ENCODE measurements at places on chromosomes 2 and 18.

GRCh38 chr2:127612111-127612822 lies 33.7 kb upstream of the GPR17 start:
- DNase-seq: no peak

DNA sequence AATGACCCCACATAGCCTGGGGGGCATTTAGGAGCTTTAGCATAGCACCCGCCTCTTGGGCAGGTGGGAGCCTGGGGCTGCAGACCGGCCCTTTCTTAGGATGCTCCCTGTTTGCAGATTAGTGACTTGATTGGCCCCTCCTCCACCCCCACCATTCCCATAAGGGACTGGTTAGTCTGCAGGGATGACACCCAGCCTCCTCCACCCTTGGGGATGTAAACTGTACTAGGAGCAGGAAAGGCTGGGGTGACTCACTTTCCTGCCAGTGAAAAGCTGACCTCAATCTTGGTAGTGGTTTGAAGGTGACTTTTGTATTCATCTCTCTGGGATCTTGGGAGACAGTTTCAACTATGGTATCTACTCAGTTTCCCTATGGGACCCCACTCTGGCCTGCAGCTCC lies 24.2 kb downstream of the CTIF start:
- DNase-seq: no peak

DNA sequence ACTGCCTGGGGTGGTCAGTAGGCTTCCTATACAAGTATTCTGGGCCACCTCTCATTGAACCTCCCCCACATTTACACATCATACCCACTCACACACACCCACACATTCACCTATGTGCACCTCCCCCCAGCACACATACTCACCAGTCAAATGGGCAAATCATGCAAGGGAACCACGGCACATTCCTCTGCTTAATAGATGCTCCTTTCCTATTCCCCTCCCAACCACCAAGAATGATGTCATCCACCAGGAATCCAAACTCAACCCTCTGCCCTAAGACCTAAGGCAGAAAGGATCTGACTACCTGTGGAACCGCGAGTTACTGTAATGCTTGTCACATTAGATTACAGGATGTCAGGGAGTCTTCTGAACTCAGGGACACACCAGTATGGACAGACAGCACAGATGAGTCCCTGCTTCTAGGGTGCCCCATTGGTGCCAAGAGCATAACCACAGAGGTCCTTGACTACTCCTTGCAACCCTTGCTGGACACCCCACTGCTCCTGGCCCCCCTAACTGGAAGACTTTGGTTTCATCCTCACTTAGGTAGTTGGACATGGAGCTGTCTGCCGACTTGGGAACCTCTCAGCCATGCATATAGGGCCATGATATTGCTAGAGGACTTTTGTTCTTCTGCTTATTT lies 21.5 kb upstream of the CAB39 start:
- no peak for DNase-seq

DNA sequence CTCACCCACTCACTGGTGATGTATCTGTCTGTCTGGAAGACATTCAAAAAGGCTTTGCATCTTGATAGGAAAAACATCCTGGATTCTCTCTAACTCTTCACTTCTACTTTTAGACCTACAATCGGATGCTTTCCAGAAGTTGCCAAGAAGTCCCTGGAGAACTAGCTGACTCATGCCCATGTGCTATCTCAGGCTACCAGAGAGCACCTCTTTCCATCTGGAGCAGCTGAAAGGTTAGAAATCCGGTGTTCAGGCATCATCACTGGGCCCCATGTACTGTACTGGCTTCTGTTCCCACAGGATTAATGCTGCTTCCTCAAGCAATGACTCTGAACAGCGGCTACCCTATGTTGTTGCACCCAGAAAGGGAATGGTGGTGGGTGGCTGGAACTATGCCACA lies 259.0 kb downstream of the NBAS start:
- no peak for DNase-seq

GRCh38 chr18:8151181-8151580 lies 458.1 kb upstream of the RAB12 start:
- no peak for DNase-seq

- DNase-seq: no peak
These were observed 182.6 kb downstream of the ZNF804A start for GRCh38 chr2:184780944-184781343.

GRCh38 chr2:211248841-211249240 lies 692.4 kb downstream of the CPS1 start:
- DNase-seq: no peak

DNA sequence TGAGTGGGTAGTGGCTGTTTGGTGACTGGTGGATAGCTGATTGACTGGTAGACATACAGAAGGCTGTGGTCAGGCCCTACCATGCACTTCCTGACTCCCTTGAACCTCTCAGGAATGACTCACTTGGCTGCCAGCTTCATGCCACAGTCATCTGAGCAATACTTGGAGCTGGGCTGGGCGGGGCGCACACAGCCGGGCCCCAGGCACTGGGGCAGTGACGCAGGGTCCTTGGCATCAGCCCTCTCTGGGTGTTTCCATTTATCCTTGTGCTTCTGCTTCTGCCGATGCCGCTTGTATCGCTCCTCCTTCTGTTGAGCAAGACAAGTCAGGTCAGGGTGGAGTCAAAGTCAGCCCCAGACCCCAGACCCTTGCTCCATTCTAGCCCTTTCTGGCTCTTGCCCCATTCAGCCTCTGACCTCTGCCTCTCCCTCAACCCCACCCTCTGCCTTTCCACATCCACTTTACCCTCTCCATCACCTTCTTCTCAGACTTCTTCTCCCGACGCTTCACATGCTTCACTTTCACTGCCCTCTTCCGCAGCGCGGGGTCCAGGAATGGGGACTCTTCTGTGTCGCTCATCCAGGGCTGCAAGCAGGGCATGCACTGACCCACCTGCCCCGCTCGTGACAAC lies 3.0 kb upstream of the MBD1 start:
- no peak for DNase-seq

DNA sequence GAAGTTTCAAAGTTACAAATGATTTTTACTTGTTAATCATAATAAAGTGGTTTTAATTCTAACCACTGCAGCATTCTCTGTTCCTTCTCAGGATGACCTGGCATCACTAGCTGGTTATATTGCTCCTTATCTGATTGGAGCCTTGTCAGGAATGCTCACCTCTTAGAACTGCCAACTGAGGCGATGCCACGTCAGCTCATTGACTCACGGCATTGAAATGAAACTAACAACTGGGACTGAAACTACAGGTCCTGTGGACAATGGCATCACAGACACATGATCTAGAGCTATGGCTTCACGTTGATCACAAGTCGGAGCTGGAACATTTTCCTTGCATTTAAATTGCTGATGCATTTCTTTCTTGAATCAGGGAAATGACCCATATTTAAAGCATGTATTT lies 54.9 kb upstream of the MAP2 start:
- DNase-seq: no peak

- no peak for DNase-seq
These were observed 51.5 kb upstream of the RGPD4 start for GRCh38 chr2:107775211-107775610.

DNA sequence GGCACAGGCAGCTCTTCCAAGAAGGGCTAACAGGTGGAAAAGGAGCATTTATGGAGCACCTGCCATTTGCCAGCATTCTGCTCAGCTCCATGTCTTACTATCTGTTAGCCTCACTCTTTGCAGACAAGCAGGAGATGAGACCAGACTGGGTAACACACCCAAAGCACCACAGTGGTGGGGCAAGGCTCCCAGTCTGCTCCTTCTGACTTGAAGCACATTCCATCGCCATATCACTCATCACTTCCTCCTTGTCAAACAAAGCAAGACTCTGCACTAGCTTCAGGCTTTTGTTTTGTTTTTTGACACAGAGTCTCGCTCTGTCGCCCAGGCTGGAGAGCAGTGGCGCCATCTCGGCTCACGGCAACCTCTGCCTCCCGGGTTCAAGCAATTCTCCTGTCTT lies 182.8 kb downstream of the MGAT5 start:
- no peak for DNase-seq

DNA sequence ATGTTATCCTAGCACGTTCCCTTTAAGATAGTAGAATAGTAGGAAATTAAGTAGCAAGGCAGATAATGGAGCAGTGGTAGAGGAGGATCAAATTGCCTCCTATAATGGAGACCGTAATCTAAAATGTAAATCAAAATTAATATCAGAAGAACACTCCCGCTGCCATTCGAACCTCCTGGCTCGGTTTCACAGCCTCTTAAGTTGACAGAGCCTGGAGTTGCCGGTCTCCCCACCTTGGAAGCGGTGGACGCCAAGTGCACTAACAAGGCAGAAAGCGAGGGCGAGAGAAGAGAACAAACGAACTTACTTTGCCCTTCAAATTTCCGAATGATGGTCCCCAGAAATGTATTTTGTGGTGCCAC lies 450 bp downstream of the KCNH7 start:
- DNase-seq: no peak

GRCh38 chr2:195021711-195022507 lies 635.1 kb upstream of the SLC39A10 start:
- DNase-seq: no peak

GRCh38 chr2:127735537-127736399 lies 34.5 kb downstream of the SFT2D3 start:
- no peak for DNase-seq

DNA sequence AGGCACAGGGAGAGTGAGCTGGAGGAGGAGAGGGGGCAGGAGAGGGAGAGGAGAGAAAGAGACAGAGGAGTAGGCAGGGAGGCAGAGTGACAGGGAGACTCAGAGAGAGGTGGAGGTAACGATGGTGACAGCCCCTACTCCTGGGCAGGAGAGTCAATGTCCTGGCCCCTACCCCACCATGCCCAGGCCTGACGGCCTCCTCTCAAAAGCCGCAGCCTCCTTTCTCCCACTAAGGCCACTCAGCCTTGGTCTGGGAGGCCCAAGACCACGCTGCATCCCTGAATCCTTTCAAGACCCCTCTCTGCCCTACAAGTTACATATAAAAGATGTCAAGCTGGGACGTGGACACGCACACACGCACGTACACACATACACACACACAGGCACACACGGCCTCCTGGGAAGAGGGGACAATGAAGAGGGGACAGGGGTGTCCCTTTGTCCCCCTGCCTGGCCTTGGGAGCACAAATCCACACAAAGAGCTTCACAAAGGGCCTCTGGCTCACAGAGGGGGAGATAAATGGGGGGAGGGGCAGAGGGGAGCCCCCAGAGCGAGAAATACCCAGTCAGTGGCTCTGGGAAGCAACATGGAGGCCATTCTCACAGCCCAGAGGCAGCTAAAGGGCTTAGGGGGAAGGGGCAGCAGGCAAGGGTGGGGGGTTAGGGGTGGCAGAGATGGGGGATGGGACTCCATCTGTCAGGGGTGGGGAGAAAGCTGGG lies 19.5 kb upstream of the TNS1 start:
- no peak for DNase-seq

GRCh38 chr18:27854631-27855030 lies 322.3 kb downstream of the CDH2 start:
- DNase-seq: no peak

DNA sequence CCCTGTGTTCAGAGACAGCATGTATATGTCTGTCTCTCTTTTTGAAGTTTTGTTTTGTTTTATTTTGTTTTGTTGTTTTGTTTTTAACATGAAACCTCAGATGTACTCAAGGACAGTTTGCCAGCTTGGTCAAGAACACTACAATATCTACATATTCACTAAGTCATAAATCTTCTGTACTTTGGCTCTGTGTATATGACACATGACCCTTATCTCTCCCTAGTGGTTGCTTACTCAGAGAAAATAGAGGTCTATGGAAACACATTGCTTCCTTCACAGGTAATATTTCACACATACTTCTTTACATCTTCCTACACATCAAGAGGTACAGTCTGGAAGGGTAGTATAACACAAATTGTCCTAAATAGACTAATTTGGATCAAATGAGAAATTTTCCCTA lies 312.6 kb upstream of the VRK2 start:
- DNase-seq: no peak

DNA sequence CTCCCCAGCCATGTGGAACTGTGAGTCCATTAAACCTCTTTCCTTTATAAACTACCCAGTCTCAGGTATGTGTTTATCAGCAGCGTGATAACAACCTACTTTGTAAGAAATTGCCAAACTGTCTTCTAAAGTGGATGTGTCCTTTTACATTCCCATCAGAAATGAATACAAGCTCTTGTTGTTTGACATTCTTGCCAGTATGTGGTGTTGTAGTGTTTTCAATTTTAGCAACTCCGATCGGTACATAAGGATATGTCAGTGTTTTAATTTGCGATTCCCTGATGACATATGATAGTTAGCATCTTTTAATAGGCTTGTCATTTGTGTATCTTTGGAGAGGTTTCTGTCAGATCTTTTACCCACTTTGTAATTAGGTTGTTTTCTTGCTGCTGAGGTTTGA lies 1156.3 kb upstream of the CRIM1 start:
- no peak for DNase-seq

GRCh38 chr2:119371111-119371510 lies 4.3 kb downstream of the DBI start:
- DNase-seq: no peak

DNA sequence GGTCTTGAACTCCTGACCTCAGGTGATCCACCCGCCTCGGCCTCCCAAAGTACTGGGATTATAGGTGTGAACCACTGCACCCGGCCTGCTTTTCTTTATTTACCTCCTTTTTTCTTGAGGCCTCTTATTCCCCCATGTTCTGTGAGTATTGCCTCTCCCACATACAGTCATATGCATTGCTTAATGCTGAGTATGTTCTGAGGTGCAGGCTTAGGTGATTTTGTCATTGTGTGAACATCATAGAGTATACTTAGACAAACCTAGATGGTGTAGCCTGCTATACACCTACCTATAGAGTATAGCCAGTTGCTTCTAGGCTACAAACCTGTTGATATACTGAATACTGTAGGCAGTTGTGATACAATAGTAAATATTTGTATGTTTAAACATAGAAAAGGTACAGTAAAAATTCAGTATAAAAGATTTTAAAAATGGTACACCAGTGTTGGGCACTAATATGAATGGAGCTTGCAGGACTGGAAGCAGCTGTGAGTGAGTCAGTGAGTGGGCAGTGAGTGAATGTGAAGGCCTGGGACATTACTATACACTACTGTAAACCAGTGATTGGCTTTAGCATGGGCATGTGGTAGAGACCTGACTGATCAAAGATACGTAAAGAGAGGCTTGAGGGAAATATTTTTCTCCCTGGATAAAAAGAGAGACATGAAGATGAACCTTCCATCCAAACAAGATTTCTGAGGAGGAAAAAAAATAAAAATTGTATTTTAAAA lies 17.6 kb downstream of the SLC39A10 start:
- no peak for DNase-seq

DNA sequence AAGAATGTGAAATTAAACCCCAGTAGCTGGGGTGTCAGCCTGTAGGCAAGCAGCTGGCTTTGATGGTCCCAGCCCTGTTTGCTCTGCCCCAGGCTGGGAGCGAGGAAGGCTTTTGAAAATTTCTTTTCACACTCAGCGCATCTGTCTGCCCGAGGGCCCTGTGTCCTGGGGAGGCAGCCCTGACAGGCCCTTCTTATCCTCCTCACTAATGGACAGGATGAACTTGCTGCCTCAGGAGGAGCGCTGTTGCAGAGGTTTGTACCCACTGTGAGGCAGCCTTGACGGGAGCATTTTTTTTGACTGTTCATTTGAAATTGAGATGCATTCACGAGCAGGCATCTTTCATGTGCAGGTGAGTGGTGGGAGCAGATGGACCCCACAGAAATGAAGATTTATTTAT lies 62.4 kb downstream of the SERPINB8 start:
- DNase-seq: no peak
